ENCODE measurements at places on chromosomes 1 and 21. TPM values are rescaled to one million over a fixed set of nuclear protein-coding genes. Genes with fewer than 3 reads are reported as not detected.

CD244 gene
- not detected for polyA plus RNA-seq

ITLN2 gene
- polyA plus RNA-seq: not detected

PRR9 gene
- 3.5 TPM for polyA plus RNA-seq

PLCH2 gene
- polyA plus RNA-seq: 89.4 TPM

CXADR gene
- 3.8 TPM for polyA plus RNA-seq

LIPI gene
- not detected for polyA plus RNA-seq

TRPM2 gene
- 3.4 TPM for polyA plus RNA-seq

LY9 gene
- not detected for polyA plus RNA-seq

HSD11B1 gene
- polyA plus RNA-seq: 0.29 TPM

MATN1 gene
- polyA plus RNA-seq: 0.07 TPM

DNA sequence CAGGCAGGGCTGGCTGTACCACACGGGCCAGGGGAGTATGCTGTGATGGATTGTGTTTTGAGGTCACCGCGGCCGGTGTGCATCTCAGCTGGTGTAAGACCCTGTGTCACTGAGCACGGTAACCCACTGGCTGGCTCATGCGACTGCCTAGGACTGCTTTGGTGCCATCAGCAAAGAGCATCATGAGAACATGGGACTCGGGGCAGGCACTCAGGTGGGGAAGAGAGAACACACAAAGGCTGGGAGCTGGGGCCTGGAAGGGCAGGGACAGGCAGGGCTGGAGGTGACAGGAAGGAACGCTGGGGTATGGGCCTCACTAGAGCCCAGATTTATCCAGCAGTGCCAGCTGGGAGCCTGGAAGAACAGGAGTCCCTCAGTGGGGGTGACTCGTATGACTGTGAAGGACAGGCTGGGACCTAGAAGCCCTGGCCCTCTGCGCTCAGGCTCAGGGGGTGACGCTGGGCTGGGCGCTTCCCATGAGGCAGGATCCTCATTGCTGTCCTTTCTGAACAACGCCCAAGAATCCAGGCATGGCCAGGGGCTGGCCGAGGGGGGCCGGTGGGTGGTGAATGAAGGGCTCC lies 210.4 kb upstream of the VAMP3 start:
- no peak for DNase-seq

GRCh38 chr21:37244501-37245095 lies 22.5 kb downstream of the VPS26C start:
- no peak for DNase-seq

GRCh38 chr1:214439352-214440119 lies 111.9 kb downstream of the PTPN14 start:
- DNase-seq: peak; percentile 100

DNA sequence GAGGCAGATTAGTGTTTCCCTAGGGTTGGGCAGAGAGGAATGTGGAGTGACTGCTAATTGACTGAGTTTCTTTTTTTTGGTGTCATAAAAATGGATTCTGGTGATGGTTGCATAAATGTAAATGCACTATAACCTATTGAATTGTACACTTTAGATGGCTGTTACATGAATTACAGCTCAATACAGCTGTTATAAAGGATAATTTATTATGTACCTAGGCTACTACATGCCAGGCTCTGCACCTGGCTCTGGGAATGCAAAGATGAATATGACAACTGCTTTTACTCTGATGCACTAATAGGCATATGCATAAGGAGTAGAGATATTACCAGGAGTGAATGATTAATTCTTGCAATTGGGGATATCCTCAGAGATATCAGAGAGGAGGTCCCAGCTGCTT lies 345.3 kb downstream of the PTBP2 start:
- DNase-seq: no peak

DNA sequence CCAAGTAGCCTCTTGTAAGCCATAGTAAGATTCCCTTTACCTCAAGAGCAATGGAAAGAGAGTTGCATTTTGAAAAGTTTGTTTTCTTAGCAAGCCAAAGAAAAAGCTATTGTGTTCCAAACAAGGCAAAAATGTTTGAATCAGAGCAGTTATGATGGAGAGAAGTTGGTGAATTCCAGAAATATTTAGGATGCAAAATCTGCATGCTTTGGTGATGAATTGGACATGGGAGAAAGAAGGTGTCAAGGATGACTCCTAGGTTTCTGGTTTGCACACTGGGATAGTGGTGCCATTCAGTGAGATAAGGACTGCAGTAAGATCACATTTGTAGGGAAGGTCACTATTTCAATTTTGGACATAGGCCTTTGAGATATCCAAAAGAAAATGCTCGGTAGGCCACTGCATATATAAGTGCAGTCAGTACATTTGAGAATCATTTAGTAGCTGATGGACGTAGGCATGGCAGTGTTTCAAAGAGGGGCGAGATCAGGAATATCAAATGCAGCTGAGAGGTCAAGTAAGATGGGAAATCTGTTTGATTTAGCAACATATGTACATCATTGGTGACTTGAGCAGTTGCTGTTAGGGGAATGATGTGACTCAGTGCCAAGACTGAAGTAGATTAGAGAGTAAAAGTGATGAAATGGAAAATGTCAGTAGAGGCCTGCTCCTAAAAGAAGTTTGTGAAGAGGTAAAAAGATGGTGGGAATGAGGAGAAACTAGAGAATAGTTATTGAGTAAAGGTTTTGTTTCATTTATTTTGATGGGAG lies 33.9 kb upstream of the GPR25 start:
- DNase-seq: peak; percentile 45

GRCh38 chr1:247647864-247648263 lies 31.7 kb downstream of the OR13G1 start:
- no peak for DNase-seq

GRCh38 chr1:24900486-24900849 lies 29.6 kb downstream of the RUNX3 start:
- no peak for DNase-seq

DNA sequence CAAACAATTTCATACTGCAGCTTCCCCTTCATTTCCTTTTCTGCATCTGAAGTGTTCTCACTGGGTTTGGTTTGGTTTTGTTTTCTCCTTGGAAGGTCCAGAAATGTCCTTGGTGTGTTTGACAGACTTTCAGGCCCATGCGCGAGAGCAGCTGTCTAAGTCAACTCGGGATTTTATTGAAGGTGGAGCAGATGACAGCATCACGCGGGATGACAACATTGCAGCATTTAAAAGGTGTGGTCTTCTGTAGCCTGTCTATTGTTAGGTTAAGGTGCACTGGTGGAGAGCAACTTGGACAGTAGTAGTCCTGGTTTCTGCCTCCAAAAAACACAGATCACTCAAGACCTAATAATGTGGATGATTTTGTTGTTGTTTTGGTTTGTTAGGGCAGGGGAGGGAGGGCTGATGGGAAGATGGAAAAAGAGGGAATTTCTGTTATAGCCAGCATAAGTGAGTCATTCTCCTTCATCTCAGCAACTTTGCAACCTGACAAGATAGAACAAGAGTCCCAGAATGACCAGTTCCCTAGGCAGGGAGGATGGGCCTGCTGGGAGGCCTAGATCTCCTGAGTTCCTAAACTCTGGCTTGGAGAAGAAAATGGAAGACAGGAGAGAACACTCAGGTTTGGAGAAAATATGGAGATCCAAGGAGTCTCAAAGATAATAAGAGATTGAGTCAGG lies 12.5 kb downstream of the HAO2 start:
- DNase-seq: no peak

DNA sequence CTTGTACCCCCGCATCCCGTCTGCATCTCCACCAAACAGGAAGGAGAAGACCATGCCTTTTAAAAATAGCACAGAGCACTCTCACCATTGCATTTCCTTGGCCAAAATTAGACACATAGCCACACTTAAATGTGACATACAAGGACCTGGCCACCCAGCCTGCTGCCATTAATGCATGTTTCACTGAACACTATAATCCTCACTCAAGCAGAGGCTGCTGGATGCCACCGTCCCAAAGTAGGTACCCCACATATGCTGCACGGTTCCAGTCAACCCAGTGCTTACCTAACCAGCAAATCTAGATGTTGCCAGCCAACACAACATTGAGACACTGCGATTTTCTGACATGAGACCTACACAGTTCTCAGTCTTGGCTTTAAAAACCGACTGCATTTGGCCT lies 107.7 kb downstream of the ADSS2 start:
- DNase-seq: no peak

DNA sequence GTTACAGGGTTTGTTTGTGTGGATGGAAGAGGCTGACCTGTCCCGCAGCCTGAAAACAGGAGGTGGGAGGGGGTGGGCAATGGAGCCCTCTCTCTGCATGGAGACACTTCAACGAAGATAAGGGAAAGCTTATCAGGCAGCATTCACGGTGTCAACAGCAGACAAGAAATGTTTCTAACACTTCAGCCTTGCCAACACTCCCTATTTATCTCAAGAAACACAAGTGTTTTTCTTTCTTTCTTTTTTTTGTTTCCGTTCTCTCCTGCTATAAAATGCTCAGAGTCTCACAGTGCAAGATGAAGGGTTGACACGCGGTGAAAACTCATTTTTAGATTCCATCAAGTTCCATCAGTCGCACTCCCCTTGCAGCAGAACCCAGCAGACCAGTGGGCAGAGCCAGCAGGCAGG lies 594.4 kb downstream of the MATN1 start:
- no peak for DNase-seq
